ENCODE measurements at places on chromosomes 6 and 20.

- no peak for DNase-seq
Observed at GRCh38 chr20:3105256-3106137, 21.0 kb upstream of the AVP start.

DNA sequence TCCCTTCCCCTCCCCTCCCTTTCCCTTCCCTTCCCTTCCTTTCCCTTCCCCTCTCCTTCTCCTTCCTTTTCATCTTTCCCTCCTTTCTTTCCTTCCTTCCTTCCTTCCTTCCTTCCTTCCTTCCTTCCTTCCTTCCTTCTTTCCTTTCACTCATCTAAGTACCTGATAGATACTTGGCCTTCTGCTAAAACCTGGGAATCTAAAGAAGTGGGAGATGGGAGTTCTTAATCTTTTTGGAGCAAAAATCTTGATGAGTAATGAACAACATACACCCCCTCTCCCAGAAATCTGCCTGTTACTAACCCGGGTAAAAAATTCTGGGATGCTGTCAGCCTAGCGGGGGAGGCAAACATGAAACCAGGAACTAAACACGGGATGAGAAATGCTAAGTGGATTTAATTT lies 100.7 kb downstream of the VEGFA start:
- DNase-seq, result no peak

- peak; percentile 47 for DNase-seq
Observed at GRCh38 chr20:45445805-45446562, 23.6 kb upstream of the WFDC2 start.

DNA sequence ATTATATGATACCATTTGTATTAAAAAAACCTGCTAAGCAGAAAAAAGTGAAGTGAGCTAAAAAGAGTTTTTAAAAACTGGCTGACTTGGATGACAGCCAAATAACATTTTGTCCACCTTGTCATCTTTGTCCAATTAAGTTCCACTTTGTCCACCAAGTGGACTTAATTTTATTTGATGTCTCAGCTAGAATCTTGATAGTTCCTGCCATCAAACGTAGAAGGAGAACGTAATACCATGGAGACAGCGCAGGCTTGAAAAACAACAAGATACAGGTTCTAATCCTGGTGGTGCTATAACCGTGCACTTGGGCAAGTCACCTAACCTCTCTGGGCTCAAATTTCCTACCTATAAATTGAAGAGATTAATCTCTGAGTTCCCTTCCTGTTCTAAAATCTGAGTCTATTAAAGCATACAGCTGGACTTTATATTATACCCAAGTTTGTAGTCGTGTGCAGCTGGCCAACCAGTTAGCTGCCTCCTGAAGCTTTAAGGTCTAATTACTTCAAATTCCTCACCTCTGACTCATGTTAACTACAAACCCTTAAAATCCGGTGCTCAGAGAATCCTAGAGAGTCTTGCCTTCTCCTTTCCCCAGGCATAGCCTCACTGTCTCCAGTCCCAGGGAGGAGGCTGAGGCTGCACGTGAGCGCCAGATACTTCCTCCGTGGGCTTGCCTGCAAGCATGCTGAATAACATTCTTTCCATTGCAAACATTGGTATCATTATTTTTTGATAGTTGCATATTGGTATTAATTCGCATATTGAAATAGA lies 16.8 kb downstream of the TMEM244 start:
- DNase-seq, result no peak

GRCh38 chr20:25083141-25083772 lies 1.3 kb upstream of the VSX1 start:
- DNase-seq, result no peak

GRCh38 chr6:163738304-163738703 lies 323.8 kb downstream of the QKI start:
- no peak for DNase-seq

GRCh38 chr6:109001291-109001894 lies 93.3 kb downstream of the SESN1 start:
- DNase-seq, result no peak

DNA sequence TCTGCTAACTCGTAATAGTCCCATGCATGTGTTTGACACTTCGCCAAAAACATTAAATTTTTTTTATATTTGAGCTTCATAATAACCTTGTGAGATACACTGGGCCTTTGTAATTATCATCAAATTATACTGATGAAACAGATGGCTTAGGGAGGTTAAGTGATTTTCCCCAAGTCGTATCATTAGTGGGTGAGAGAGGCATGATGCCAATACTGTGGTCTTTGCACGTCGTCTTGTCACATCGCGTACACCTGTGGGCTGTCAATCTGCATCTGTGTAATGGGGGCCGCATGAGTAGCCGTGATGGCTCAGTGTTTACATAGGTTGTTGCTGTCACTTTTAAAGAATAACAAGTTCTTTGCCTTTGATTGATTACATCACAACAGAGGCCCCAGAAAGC lies 1.7 kb downstream of the PRL start:
- no peak for DNase-seq

DNA sequence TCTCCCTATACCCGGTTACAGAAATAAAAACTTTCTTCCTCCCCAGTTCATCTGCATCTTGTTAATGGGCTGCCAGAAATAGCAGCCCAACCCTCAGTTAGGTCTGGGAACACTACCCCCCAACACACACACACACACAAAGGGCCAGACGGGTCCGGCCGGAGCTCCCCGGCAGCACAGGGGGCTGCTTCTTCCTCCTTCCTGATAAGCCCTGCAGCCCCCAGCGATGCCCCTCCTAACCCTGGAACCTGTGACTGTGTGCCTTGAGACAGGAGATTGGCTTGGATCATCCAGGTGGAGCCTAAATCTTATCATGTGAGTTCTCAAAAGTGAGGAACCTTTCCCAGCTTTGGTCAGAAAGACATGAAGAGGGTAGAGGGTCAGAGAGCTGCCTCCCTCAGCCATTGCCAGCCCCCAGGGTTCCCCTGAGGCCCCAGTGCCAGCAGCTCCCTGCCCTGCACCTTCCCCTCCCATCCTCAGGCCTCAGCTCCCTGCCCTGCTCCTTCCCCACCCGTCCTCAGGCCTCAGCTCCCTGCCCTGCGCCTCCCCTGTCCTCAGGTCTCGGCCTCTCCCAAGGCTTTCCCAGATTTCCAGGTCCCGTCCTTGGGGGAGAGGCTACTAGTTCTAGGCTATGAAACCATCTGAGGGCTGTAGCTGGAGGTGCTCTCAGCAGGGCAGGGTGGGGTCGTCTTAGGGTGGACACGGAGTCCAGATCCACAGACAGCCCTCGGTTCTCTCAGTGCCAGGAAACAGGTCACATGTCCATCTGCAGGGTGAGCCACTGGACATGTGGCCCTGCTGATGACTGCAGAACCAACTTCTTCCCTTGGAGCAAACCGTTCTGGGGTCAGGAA lies 34.5 kb upstream of the CST7 start:
- no peak for DNase-seq

- DNase-seq, result peak; percentile 84
Observed at GRCh38 chr6:149211046-149211571, 106.4 kb upstream of the TAB2 start.

DNA sequence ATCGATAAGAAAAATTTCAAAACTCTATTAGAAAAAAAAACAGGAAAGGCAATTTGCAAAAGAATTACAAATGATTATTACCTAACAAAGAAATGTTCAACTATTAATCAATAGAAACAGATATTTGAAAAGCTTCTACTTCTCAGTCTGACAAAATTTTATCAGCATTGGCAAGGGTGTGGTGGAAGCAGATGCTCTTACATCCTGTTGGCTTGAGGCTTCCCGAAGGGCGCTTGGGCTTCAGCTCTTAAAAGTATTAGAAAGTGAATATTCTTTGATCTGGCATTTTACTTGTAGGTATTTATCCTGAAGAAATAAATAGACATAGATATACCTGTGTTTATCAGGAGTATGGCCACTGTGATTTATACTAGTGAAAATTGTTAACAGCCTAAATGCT lies 38.7 kb downstream of the SLC35D3 start:
- no peak for DNase-seq

DNA sequence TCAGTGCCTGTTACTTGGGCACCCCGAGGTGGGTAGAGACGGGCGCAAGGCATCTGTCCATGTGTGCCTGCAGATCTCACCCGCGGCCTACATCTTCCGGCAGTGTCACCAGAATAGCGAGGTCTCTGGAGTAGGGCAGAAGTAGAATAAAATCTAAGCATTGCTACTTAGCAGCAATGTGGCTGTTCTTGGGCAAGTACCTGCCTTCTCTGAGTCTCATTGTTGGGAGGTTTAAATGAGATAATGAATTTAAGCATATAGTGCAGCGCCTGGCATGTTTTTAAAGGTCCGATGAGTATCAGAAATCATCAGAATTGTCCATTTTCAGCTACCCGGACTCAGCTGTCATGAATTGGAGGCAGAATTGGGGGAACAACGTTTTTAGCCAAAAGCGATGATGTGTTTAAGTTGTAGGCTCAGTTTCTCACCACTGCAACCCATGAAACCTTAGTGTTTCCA lies 800 bp downstream of the ABCC10 start:
- DNase-seq, result no peak

DNA sequence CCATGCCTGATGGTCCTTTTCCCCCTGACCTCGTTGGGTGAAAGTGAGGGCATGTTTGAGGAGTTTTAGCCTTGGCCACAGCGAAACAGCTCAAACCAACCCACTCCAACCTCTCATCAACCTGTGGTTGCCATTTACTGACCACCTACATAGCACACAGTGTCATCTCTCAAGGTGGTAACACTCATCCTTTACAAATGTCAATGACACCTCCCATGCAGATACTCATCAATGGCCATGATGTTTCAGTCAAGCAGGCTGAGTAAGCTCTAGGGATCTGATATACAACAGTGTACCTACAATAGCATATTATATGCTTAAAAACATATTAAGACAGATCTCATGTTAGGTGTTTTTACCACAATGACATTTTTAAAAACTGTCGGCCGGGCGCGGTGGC lies 9.3 kb downstream of the RRAGD start:
- no peak for DNase-seq

GRCh38 chr6:96927660-96928059 lies 3.1 kb downstream of the KLHL32 start:
- DNase-seq, result no peak

GRCh38 chr20:47361057-47361915 lies 4.8 kb upstream of the ZMYND8 start:
- DNase-seq, result no peak

DNA sequence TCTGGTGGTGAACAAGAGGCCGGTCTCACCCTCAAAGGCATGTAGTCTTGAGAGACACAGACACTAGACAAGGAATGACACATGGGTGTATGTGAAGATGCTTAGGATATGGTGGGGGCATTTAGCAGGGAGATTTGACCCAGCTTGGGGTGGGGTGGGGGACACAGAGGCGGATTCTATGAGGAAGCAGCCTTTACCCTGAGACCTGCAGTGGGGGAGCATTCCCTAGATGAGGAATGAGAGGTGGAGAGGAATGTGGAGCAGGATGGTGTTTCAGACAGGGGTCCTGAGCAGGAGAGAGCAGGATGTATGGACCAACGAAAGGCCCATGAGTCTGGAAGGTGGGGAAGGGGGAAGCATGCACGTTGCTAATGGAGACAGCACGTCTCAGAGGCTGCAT lies 57.8 kb downstream of the PHACTR3 start:
- DNase-seq, result no peak

DNA sequence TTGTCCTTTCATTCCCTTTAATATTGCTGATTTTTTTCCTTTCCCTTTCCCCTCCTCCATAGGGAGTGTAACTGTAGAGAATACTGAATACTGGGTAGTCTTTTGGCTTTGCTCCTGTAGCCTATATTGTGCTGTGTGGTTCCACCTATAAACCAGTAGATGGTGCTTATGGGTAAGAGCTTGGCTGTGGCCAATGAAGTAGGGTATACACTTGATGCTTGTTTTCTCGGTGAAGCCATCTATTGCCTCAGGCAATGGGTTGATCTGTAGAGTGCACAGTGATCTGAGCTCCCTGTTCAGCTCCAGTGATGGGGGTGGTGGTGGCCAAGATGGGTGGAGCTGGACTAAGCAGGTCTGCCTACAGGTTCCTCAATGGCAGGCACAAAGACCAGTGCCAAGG lies 203.3 kb upstream of the IMPG1 start:
- peak; percentile 14 for DNase-seq

GRCh38 chr6:157323255-157323965 lies at the start of gene TMEM242:
TSS of gene TMEM242 (minus strand) at chr6:157323519. CDS start at chr6:157323499, 20 bp downstream.
- no peak for DNase-seq

Measured in AML-193 (cell line).